Fibroblast of lung (primary cell): ENCODE measurements at places on chromosomes 4 and X. TPM values are rescaled to one million over a fixed set of nuclear protein-coding genes. Genes with fewer than 3 reads are reported as not detected.
A peak's percentile ranks its signal among the peaks of the same experiment; 100 is the strongest.

SYN1 gene
- under 0.01 and 0.17 TPM in 2 replicates for total RNA-seq

DNA sequence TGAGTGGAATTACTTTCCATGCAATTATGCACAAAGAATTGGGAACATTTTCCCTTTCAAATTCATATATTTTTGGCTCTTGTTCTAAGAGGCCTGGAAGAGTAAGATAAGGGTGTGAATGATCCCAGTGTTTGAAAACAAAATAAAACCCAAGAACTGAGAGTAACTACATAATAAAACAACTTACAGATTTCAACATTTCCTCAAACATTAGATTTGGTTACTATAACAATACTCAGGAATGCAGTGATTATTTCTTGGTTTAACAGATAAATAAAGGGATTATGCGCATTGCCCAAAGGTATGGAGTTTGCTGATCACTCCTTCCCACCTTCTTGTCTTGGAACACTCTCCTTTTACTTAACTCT lies 292.5 kb downstream of the CAMK2D start:
- H3K27me3 ChIP-seq = no peaks in the 10 kb centered on the region
- peak; percentile 46 for DNase-seq
- H3K4me3 ChIP-seq = no peak overlapping the region
- no peaks in the 10 kb centered on the region for H3K36me3 ChIP-seq
- peak overlapping the region; percentile 92 for H3K27ac ChIP-seq

DNA sequence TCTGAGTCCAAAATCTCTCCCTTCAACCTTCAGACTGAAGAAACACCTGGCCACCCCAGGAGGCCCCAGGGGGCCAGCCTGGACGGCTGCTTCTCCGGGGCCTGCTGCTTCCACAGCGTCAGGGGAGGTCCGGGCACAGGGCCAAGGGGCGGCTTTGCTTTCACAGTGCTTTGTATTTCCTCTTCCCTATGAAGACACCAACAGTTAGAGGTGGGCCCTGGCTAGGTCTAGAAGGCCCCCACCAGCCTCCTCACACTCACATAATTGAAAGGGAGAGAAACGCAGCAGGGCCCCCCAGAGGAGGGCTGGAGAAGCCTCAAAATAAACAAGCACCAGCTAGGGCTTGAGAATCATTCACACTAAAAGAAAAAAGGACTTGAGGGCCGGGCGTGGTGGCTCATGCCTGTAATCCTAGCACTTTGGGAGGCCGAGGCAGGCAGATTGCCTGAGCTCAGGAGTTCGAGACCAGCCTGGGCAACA lies 17.8 kb downstream of the SCD5 start:
- no peak overlapping the region for H3K27ac ChIP-seq
- H3K4me1 ChIP-seq = peaks cover 8% of the 10 kb centered on the region
- H3K4me3 ChIP-seq = no peak overlapping the region

FATE1 gene
- total RNA-seq = not detected in 2 replicates

- peaks cover 5% of the 10 kb centered on the region for H3K4me1 ChIP-seq
- no peak overlapping the region for H3K27ac ChIP-seq
- H3K27me3 ChIP-seq = no peaks in the 10 kb centered on the region
- no peak for DNase-seq
- no peaks in the 10 kb centered on the region for H3K36me3 ChIP-seq
Observed at GRCh38 chr4:156477636-156478035, 494.0 kb downstream of the PDGFC start.

DNA sequence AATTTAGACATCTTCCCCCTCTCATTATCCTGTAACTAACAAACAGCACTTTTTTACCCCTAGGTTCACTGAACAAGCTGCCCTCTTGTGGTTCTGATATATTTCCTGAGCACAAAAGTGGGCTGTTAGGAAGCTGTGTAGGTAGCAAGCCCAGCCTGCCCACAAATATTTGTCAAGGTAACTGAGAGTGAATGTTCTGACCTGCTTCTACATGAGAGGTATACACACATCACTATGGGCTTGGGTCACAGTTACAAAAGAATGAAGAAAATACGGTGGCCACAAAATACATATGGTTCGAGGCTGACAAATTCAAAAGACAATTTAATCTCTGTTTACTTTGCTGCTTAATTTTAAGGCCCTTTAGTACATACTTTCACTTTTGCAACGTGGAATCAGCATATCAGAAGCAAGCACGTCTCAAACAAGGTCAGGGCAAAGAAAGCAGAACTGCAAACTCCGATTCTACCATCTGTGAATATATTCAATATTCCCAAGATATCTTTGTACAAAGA lies 78.7 kb downstream of the RBM47 start:
- no peaks in the 10 kb centered on the region for H3K36me3 ChIP-seq
- H3K27me3 ChIP-seq = no peaks in the 10 kb centered on the region
- peak overlapping the region; percentile 5 for H3K4me3 ChIP-seq
- H3K27ac ChIP-seq = peak overlapping the region; percentile 17
- peak; percentile 59 for DNase-seq
- no peaks in the 10 kb centered on the region for H3K4me1 ChIP-seq

- no peaks in the 10 kb centered on the region for H3K36me3 ChIP-seq
- no peak overlapping the region for H3K4me3 ChIP-seq
- H3K27me3 ChIP-seq = no peaks in the 10 kb centered on the region
- no peak overlapping the region for H3K27ac ChIP-seq
Observed at GRCh38 chr4:180525523-180526077, 1717.6 kb upstream of the TENM3 start.
